ENCODE measurements at places on chromosomes 5 and 9.

DNA sequence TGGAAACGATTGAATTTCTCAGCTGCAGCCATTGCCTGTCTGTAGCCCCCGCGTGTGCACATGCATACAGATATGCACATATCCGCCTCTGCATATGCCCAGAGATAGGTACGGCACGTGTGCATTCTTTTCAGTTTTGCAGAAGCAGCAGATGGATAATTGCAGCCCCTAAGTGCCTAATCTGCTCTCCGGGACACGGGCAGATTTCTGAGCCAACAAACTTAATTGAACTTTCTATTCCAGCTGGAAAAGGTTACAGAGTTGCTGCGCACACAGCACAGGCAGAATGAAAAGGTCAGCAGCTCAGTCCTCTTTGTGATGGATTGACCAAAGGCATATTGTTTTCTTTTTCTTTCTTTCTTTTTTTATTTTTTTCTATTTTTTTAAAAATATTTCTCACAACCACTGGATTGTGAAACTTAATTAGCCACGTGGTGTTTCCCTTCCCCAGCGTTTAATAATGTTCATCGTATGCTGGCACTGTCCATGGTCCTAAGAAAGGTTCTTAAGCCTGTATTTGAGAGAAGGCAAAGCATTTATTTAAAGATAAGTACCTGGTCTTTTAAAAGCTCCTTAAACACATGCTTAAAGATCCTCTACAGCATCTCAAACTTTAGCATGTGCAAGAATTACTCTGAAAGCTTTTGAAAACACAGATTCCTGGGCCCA, 270.2 kb upstream of the BRINP1 start:
- DNase-seq, result no peak

DNA sequence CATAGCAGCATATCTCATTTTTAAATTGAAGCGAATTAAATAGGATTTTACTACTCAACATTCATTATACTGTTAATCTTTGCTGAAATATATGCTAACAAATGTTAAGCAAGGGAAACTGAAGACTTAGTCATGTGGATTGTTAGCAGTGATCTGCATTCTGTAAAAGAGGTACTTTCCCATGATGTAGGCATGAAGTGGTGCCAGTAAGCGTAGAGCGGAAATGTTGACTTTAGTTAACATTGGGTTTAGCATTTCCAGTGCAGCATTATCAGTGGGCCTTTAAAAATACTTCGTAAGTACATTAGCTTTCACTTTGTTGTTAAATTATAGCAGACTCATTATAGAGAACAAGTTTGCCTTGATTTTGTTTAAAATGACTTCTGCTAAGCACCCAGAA, 130.3 kb downstream of the CDC42SE2 start:
- no peak for DNase-seq

- no peak for DNase-seq
Measured at GRCh38 chr5:11384441-11385250, 519.6 kb downstream of the CTNND2 start.

- no peak for DNase-seq
Measured at GRCh38 chr5:166004006-166004405, 2287.4 kb upstream of the WWC1 start.

DNA sequence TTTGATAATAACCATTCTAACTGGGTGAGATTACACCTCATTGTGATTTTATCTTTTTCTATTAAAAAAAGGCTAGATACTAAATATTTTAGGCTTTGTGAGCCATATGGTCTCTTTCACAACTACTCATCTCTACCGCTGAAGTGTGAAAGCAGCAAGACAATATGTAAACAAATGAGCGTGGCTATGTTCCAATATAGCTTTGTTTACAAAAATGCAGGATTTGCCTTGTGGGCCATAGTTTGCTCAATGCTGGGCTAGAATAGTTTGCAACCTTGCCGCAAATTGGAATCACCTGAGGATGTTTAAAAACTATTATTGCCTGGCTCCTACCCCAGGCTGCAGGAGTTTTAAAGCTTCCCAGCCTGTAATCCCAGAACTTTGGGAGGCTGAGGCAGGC, 10.2 kb upstream of the GPR150 start:
- DNase-seq, result no peak

- DNase-seq, result no peak
Measured at GRCh38 chr5:170287532-170287931, 10.0 kb downstream of the LCP2 start.

DNA sequence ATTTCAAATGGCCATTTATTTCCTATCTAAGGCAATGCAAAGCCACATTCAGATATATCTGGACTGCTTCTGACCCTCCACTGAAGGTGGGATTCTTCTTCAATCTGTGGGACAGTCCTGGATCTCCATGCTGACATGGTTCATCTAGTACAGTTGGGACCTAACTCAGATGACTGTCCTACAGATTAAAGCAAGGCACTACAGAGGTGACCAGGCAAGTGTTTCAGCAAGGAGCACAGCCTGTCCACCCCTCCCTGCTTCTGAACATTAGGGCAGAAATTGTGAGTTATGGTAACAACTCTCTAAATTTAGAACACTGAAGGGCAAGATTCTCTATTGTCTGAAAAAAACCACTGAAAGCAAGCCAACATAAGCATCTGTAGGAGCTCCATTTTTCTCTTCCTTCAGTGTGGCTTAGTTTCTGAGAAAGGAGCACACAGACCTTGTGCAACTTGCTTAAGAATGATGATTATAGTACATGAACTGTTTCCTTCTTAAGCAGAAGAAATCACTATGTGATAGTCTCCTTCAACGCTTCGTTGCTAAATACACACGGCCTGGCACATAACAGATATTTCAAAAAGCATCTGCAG, 62.9 kb upstream of the BARX1 start:
- peak; percentile 60 for DNase-seq

DNA sequence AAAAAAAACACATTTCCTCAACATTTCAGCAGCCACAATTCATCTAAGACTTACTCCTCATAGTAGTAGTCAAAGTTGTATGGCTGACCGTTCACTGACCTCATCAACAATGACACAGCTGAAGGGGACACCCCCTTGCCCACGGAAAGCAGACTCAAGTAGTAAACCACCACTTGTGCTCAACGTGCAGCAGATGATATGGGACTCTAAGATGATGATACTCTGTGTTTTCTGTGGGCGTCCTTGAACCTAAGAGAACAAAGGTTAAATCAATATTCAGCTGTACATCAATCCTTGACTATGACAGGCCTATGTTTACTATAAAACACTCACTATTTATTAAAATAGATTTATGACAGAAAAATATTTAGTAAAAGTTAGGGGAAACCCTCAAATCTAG, 71.6 kb downstream of the SETX start:
- DNase-seq, result no peak

DNA sequence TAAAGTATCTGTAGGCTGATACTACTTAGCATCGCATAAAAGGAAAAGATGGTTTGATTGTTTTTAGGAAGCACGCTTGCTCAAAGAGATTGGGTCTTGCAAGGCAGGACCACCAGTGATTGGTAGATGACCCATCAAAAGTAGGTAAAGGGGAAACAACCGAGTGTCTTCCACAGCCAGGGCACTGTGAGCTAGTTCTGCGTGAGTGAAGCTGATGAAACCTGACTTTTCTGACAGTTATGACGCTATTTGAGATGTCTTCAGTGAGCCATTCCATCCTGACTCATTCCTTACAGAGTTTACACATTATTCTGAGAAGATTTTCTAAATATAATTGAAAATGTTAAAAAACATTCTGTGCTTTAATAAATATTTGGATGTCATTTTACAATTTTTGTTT, 49.7 kb downstream of the BASP1 start:
- no peak for DNase-seq

GRCh38 chr5:26492906-26493459, 545.4 kb downstream of the CDH9 start:
- DNase-seq, result no peak

- DNase-seq, result no peak
Measured at GRCh38 chr5:169242175-169242848, 58.6 kb downstream of the SLIT3 start.

GRCh38 chr9:114116126-114116747, 17.1 kb upstream of the KIF12 start:
- no peak for DNase-seq

GRCh38 chr9:89746385-89747116, 141.7 kb downstream of the GADD45G start:
- no peak for DNase-seq

GRCh38 chr5:82307451-82307850, 29.3 kb upstream of the RPS23 start:
- DNase-seq, result no peak

DNA sequence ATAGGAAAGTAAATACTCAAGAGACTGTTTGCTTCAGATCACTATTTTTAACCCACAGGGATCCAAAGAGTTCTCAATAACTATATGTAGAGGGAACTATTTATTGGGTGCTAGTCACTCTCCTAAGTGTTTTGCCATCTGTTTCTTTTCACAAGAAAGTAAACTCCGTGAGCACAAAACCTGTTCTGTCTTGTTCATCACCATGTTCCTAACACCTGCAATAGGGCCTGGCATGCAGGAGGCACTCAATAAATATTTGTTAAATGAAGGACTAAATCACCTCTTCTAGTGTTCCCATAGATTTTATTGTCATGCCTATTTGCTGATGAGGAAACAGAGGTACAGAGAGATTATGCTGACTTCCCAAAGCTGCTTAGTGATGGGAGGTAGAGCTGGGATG, 118.2 kb downstream of the VCAN start:
- DNase-seq, result no peak

DNA sequence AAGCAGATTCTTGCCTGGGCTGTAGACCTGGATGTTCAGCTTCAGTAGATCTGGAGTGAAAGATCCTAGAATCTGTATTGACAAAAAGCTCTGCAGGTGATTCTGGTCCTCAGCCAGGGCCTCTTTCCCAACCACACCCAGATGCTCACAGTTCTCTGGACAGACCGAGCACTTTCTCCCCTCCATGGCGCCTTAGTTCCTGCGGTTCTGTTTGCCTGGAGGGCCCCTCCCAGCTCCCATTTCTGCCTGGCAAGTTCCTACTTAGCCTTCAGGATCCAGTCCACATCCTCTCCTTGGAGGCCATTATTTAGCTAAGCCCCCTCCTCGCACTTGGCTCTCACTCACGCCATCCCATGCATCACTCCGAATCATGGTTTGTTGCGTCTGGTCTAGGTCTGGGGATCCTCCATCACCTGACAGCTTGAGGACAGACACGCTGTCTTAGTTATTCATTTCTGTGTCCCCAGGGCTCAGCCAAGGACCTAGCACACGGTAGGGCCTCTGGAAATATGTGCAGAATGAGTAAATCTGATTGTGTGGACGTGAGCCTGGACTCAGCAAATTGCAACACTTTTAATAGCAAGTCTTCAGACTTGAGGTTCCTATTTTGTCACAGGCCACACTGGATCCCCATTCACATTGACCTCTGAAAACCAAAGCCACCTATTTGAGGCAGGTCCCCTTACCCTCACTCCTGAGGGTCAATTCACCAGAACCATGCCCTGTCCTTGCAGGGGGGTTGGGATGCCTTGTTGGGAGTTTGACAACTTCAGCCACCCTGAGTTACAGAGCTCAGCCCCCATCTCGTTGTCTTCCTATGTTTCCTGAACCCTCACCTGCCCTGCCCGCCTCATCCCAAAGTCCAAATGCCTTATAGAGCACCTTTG, 50.7 kb downstream of the COL15A1 start:
- no peak for DNase-seq

DNA sequence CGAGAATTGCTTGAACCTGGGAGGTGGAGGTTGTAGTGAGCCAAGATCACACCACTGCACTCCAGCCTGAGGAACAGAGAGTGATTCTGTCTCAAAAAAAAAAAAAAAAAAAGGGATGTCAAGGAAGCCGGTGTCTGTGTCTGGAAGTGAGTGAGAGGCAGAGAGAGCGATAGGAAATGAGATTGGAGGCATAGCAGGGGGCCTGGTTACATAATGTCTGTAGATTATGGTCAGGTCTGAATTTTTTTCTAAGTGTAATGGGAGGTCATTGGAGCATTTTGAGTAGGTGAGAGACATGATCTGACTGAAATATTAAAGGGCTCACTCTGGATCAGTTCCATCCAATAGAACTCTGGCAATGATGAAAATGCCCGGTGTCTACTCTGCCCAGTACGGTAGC, 40.4 kb upstream of the CTNNA1 start:
- no peak for DNase-seq

DNA sequence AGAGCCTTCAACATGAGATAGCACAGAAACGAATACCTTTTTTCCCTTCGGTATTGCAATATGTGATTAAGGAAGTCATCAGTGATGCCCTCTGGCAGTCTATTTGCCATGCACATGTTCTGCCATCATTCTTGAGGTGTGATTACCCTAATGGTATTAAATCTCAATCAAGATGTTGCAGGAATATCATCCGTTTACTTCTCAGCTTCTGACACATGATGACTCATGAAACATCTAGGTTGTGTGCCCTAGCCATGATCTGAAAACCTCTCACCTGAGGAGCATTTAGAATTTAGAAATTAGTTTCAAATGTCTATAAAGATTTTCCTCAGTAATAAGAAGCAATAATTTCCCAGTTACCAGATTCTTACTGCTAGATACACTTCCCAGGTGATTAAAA, 209.1 kb downstream of the ADGRV1 start:
- DNase-seq, result no peak

GRCh38 chr5:136104306-136104965, 28.2 kb upstream of the SMAD5 start:
- no peak for DNase-seq

DNA sequence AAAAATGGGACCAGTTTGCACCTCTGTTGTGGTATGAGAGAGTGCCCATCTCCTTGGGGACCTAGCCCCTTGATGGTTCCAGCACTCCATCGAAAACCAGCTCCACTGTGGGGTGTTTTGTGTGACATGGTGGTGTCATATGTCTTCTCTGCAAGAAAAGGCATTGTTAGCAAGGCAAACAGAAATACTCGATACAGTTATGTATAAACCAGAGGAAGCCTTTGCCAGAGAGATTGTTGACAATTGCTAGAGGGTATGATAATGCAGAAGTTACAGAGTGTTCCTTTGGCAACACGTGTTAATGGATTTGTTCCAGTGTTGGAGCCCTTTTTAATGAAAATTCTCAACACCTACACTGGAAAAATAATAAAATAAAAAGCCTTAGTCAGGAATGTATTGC, 270.4 kb upstream of the DMRT1 start:
- no peak for DNase-seq

DNA sequence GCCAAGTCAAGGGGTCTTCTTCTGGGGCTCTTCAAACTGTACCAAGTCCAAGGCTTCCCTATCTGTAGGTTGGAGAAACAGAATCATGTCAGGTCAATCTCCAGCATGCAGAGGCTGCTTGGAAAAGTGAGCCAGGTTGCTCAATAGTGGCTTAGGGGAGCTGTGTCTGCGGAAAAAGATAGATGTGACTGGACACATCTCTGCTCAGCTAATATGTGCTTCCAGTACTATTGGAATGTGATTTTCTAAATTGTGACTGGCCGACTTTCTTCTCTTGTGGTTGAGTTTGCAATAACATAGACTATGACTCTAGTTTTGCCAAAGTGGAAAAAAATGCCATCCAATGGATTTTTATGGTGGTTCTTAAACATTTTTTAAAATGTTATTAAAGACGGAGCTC, 136.7 kb downstream of the BOD1 start:
- no peak for DNase-seq

DNA sequence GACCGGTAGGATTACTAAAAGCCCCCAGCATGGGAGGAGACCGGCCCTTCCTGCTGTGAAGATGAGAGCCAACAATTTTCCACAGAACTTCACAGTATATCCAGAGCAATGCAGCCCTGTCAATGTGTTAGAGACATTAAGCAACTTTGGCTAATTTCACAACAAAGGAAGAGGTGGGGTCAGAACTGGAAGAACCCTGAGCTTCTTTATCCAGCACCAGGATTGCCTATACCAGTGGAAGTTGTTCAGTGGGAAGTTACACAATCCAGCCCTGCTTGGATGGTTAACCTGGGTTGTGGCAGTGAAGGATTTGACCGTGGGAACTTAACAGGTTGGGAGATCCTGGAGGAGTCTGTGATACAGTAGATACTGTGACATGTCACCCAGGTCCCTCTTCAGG, 197.0 kb downstream of the FBN2 start:
- DNase-seq, result no peak

All from MM.1S (cell line).